GM04504 (cell line): ENCODE measurements at places on chromosomes 3 and 15.
A peak's percentile ranks its signal among the peaks of the same experiment; 100 is the strongest.

- DNase-seq = peak; percentile 50
These were observed 30.2 kb downstream of the ZNF710 start for GRCh38 chr15:90031231-90031791.

GRCh38 chr3:33062866-33063265, 34.1 kb downstream of the GLB1 start:
- DNase-seq = no peak

DNA sequence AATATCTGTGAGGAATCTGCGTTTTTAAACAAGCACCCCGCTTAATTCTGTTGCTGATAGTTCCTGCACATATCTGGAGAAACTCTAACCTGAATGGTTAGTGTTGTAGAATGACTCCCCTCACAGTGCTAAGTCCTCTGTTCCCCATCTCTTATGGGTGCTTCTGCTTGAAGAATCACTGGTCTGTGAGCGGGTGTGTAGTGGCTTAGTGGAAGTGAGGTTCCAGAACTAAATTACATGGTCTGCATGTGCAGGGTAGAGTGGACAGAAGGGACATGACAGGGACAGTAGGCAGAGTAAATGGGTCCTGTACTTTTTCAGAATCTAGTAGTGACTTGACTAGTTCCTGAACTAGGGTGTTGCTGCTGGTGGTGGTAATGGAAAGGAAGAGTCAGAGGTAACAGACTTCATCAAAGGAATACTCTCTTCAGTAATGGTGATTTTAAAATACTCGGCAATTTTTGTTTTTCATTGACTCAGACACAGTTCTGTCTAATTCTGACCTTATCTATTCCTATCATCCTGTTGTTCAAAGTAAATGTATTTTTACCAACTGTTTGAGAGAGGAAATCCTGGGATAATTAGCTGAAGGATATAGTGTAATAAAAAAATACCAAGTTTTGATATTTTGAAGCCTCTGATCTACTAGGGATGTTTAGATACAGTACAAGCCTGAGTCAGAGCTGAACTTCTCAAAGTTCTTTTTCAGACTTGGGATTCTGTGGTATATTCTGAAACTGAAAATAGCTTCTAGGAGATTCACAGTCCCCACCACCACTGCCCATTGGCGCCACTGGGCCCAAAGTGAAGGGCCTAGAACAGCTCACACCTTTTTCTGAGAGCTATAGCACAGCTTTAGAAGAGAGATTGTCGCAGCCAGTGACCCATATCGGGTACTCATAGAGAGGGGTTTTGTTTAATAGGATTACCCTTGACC, 55.5 kb downstream of the FNDC3B start:
- DNase-seq = no peak

GRCh38 chr3:139652561-139652960, 25.2 kb downstream of the NMNAT3 start:
- DNase-seq = no peak

DNA sequence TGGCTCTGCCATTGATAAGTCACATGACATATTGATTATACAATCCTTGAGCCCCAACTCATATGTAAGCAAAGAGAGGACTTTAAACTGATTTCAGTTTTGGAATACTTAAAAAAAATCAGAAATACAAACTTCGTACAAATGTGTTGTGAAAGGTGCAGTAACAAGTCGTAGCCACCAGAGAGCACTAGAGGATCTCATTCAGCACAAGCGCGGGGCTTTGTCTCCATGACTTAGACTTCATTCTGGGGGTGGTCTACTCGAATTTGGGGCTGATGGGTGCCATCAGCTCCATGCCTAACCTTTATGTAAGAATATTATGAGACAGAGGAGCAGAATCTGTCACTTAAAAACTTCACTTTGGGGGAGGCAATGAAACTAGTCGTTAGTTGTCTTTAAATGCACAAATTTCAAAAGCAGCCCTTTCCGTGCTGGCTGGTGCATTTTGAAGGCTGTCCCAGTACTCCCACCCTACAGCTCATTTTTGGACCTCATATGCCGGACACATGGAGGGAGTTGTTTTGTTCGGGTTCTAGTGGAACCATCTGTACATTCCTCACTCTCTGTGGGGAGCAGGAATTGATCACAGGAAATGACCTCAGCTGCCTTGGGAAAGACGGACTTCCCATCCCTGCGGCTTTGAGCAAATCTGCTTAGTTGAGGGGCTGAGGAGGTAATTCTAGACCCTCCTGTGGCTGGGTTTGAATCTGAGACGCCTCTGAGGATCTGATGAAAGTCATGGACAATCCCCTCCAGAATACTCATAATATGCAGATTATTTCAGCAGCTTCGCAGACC, 27.5 kb upstream of the MASP1 start:
- DNase-seq = peak; percentile 77

GRCh38 chr3:58713715-58714401, 47.3 kb upstream of the FAM3D start:
- no peak for DNase-seq
